Right renal pelvis (tissue), 4 donors: ENCODE measurements at places on chromosomes 2 and 18. TPM values are rescaled to one million over a fixed set of nuclear protein-coding genes. Genes with fewer than 3 reads are reported as not detected.

ZNF385B gene
- 11.6 TPM for polyA plus RNA-seq

RGPD3 gene
- polyA plus RNA-seq: 0.51 TPM

HK2 gene
- 12.5 TPM for polyA plus RNA-seq

SERPINB3 gene
- polyA plus RNA-seq: 0.09 TPM

KCNG3 gene
- 0.89 TPM for polyA plus RNA-seq

LHCGR gene
- 0.26 TPM for polyA plus RNA-seq

FOXD4L1 gene
- polyA plus RNA-seq: 0.27 TPM

TRIM54 gene
- polyA plus RNA-seq: 3.7 TPM

HOXD8 gene
- 250 TPM for polyA plus RNA-seq

WNT6 gene
- 0.10 TPM for polyA plus RNA-seq

KCNK3 gene
- 5.0 TPM for polyA plus RNA-seq

HOXD13 gene
- polyA plus RNA-seq: 0.41 TPM

TBR1 gene
- 0.03 TPM for polyA plus RNA-seq

GAREM2 gene
- polyA plus RNA-seq: 6.2 TPM

PPIL3 gene
- 79.9 TPM for polyA plus RNA-seq

SLC25A12 gene
- polyA plus RNA-seq: 26.3 TPM

PRPF40A gene
- 121 TPM for polyA plus RNA-seq

DSG1 gene
- 0.04 TPM for polyA plus RNA-seq

IL36RN gene
- not detected for polyA plus RNA-seq

REG3A gene
- polyA plus RNA-seq: not detected

MATN3 gene
- polyA plus RNA-seq: 3.3 TPM

ZNF516 gene
- 45.6 TPM for polyA plus RNA-seq

FAP gene
- polyA plus RNA-seq: 13.8 TPM

HOXD11 gene
- 59.4 TPM for polyA plus RNA-seq
